ENCODE measurements at places on chromosomes 5 and 9.
A peak's percentile ranks its signal among the peaks of the same experiment; 100 is the strongest.

- DNase-seq, result no peak
- peaks cover 2% of the 10 kb centered on the region for H3K27me3 ChIP-seq
- no peak overlapping the region for H3K4me3 ChIP-seq
- H3K4me1 ChIP-seq, result no peaks in the 10 kb centered on the region
- no peak overlapping the region for H3K27ac ChIP-seq
Measured at GRCh38 chr5:58401701-58402100, 58.2 kb downstream of the PLK2 start.

DNA sequence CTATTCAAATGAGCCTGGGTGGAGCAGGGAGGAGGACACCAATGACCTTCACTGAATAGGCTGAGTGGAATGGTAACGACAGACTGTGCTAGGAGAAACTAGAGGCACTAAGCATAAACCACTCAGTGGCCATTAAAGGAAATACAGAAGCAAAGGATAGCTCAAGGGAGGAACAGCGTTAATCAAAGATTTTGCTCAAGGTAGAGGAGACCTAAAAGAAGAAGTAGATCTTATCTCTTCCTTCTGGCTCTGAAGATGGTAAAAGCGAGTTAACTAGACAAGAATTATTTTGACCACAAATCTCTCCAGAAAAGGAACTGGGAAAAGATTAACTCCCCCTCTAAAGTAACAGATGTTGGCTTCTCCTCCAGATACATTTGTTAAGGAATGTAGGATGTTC, 299.6 kb downstream of the EPB41L4A start:
- no peak overlapping the region for H3K4me3 ChIP-seq
- H3K27me3 ChIP-seq, result peaks cover 2% of the 10 kb centered on the region
- H3K4me1 ChIP-seq, result no peaks in the 10 kb centered on the region
- DNase-seq, result no peak

DNA sequence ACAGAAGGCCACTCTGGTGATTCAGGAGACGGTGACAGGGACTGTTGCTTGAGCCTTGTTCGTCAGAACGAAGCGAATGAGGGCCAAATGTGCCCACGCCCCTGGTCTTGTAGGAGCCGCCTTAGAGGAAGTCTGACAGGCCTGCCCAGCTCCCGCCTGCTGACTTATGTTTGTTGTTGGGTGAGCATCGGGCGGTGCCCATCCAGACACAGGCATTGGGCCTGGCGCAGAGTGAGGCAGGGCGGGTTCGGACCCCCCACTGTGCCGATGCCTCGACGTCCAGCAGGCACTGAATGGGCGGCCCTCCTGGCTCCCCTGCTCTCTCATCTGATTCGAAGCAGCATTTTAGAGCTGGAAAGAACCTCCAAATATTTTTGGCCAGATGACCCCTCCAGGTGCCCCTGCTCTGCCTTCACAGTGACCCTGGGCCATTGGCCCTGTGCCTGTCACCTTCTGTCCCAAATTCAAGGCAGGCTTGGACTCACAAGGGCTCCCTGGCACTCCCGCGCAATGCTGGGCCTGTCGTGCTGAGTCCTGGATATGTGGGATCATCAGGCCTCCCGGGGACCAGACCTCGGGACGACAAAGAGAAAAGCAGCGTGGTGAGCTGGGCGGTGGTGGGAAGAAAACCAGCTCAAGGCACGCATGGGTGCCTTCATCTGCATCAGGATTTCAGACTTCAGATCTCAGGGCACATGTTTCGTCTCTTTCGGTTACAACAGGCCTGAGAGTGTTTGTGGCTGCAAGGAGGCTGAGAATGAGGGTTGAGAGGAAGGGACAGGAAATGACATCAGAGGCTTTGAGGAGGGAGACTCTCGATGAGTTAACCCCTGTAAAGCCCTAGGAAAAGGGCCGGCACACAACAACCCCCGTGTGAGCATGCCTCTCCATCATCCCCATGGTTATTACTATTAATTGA, 37.1 kb upstream of the OLFM1 start:
- no peak for DNase-seq
- H3K27ac ChIP-seq, result no peak overlapping the region
- peaks cover 5% of the 10 kb centered on the region for H3K4me1 ChIP-seq
- H3K27me3 ChIP-seq, result no peaks in the 10 kb centered on the region
- H3K36me3 ChIP-seq, result no peaks in the 10 kb centered on the region

DNA sequence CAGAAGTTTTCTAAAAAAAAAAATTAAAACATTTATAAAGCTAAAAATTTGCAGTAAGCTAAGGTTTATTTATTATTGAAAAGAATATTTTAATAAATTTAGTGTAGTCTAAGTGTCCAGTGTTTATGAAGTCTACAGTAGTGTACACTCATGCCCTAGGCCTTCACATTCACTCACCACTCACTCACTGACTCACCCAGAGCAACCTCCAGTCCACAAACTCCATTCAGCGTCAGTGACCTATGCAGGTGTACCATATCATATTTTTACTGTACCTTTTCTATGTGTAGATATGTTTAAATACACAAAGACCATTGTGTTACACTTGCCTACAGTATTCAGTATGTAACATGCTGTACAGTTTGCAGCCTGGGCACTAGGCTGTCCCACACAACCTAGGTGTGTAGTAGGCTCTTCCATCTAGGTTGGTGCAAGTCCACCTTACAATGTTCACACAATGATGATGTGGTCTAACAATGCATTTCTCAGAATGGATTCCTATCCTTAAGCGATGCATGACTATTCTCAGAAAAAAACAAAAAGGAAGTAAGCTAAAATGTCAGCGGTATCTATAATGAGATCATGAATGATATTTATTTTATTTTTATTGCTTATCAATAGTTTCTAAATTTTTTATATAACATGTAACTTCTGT, 336.7 kb downstream of the AGTPBP1 start:
- no peak for DNase-seq
- H3K36me3 ChIP-seq, result no peaks in the 10 kb centered on the region
- H3K27me3 ChIP-seq, result peaks cover 4% of the 10 kb centered on the region
- no peak overlapping the region for H3K27ac ChIP-seq
- H3K4me1 ChIP-seq, result no peaks in the 10 kb centered on the region

DNA sequence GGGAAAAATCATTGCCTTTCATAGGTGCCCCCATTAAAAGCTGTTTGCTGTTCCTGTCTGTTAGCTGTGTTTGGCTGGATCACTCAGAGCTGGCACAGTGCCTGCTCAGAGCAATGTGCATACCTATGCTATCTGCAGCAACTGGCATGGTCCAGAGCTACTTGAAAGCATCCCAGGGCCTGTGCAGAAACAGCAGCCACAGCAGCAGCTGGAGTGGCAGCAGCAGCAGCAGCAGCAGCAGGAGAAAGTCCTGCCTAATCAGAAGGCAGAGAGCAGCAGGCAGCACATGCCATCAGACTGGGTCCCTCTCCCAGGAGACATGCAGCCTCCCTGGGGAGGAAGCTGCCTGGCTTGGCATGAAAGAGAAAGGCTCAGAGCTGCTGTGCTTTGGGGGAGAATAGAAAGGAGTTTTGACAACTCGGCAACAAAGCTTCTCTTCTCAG, 243.8 kb upstream of the WWC1 start:
- H3K27me3 ChIP-seq, result no peaks in the 10 kb centered on the region
- no peak for DNase-seq
- no peaks in the 10 kb centered on the region for H3K4me1 ChIP-seq
- H3K36me3 ChIP-seq, result no peaks in the 10 kb centered on the region

DNA sequence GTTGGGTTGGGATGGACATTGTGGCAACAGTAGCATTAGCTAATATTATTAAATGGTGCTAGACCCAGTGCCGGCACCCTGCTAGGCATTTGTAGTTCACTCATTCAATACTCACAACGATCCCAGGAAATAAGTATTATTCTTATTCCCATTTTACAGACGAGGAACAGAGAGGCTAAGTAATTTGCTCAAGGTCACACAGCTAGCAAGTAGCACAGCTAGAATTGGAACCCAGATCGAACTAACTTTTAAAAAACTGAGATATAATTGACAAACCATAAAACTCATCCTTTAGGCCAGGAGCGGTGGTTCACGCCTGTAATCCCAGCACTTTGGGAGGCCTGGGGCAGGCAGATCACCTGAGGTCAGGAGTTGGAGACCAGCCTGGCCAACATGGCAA, 79.5 kb downstream of the SH3PXD2B start:
- H3K4me1 ChIP-seq, result peaks cover 14% of the 10 kb centered on the region
- peaks cover 3% of the 10 kb centered on the region for H3K27me3 ChIP-seq
- DNase-seq, result no peak
- H3K36me3 ChIP-seq, result peaks cover 2% of the 10 kb centered on the region

- H3K27me3 ChIP-seq, result no peaks in the 10 kb centered on the region
- no peak overlapping the region for H3K27ac ChIP-seq
- no peaks in the 10 kb centered on the region for H3K36me3 ChIP-seq
- H3K4me3 ChIP-seq, result no peak overlapping the region
Measured at GRCh38 chr5:133295520-133295919, 243.7 kb downstream of the HSPA4 start.

- no peaks in the 10 kb centered on the region for H3K36me3 ChIP-seq
- H3K4me1 ChIP-seq, result no peaks in the 10 kb centered on the region
- no peak overlapping the region for H3K4me3 ChIP-seq
Measured at GRCh38 chr5:92320446-92320845, 937.3 kb upstream of the ARRDC3 start.

DNA sequence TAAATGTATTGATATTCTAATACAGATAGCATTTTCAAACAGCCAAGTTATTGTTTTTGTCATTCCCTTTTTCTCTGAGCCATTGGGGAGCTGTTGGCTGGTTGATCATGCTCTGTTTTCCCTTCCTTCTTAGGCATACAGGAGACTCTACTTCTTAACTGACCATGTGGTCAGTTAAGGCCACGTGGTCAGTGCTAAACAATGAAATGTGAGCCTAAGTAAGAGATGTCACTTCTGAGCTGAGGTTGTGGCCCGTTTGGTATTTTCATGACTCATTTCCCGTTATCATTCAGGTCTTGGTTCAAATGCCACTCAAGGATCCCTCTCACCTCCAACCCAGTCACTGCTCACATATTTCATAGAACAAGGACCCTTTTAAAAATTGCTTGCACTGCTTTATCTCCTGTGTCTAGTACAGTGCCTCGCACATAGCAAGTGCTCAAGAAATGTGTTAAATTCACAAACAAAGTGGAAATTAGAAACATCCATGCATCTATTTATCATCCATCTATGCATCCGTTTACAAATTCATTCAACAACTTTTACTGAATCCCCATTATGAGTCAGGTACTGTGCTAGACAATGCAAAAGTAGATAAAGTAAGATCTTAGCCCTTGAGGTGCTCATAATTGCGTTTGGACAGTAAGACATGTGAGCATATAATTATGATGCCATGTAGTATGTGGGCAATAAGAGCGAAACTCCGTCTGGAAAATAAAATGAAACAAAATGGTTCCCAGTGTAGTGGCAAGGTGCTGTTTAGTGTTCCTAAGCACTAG, 50.7 kb downstream of the ARRDC3 start:
- no peaks in the 10 kb centered on the region for H3K36me3 ChIP-seq
- H3K4me1 ChIP-seq, result peaks cover 30% of the 10 kb centered on the region
- H3K27ac ChIP-seq, result peak overlapping the region; percentile 19
- no peak overlapping the region for H3K4me3 ChIP-seq
- DNase-seq, result peak; percentile 44

DNA sequence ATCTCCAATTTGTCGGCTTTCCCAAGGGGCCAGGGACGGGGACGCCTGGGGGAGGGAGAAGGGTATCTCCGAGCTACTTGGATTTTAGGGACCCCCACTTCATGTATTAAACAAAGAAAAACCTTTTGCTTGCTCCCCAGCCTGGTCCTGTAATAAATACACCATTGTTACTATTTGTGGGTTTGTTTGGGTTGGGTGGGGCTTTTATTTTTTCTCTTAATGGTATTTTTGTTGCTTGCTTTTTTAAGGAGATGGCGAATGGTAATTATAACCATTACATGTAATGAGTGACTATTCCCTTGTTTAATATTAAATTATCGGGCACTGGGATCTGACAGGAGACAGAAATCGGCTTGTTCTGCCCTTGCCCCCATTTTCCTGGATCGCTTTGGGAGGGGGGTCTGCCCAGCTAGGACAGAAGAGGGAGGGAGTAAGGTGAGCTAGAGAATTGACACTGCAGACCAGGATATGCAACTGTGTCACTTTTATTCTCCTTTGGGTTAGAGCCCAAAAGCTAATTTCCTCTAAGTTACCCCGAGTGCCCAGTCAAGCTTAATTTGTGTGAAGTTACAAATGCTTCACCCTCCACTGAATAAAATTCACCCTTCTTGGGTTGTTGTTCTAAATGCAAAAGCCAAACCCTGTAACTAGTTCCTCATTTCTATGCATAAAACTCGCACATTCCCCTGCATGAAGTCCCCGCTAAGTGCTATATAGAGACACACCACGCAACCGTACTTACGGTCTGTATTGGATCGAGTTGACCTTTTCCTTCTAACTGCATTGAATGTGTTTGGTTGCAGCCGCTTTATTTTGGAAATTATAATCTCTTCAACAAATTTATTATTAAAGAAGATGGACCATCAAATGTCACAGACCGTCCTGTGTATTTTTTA, 1.6 kb upstream of the ZNF608 start:
- H3K27me3 ChIP-seq, result peaks cover 50% of the 10 kb centered on the region
- no peaks in the 10 kb centered on the region for H3K36me3 ChIP-seq
- H3K4me1 ChIP-seq, result peaks cover 19% of the 10 kb centered on the region
- H3K27ac ChIP-seq, result no peak overlapping the region

- H3K4me3 ChIP-seq, result no peak overlapping the region
- H3K27me3 ChIP-seq, result peaks cover 8% of the 10 kb centered on the region
- H3K27ac ChIP-seq, result no peak overlapping the region
- H3K36me3 ChIP-seq, result no peaks in the 10 kb centered on the region
- no peak for DNase-seq
Measured at GRCh38 chr9:133169102-133169501, 5.4 kb upstream of the GBGT1 start.

DNA sequence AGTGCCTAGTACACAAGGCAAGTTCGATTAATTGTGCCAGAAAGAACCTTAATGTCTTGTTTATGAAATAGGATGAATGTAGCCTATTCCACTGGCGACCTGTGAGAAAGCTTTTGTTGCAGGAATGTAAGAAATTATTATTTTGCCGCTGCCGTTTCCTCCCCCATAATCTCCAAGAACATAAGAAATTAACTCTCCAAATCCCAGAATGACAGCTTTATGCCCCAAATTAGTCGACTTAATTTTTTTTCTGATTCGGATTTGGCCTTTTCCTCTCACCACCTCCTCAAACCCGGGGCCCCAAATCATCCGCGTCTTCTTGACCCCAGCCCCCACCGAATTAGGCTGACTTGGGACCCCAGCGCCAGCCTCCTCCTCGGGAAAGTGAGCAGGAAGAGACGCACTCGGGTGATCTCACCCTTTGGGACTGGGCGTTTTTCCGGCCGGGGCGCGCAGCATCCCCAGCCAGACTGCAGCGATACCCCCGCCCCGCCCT, 682 bp upstream of the SPTAN1 start:
- peaks cover 20% of the 10 kb centered on the region for H3K4me1 ChIP-seq
- peak overlapping the region; percentile 94 for H3K4me3 ChIP-seq
- no peaks in the 10 kb centered on the region for H3K27me3 ChIP-seq
- H3K36me3 ChIP-seq, result peaks cover under 1% of the 10 kb centered on the region
- DNase-seq, result no peak

- no peak for DNase-seq
- H3K27ac ChIP-seq, result no peak overlapping the region
- no peaks in the 10 kb centered on the region for H3K27me3 ChIP-seq
- H3K4me1 ChIP-seq, result no peaks in the 10 kb centered on the region
- no peak overlapping the region for H3K4me3 ChIP-seq
Measured at GRCh38 chr5:21236971-21237427, 1249.0 kb upstream of the CDH18 start.

Measured in activated CD8-positive, alpha-beta T cell treated with anti-CD3 and anti-CD28 coated beads, Interleukin-2, amount 10 ng/mL, durations not matched to agents 7 days and 5 days (primary cell).